ENCODE measurements at places on chromosomes 13 and 19.

DNA sequence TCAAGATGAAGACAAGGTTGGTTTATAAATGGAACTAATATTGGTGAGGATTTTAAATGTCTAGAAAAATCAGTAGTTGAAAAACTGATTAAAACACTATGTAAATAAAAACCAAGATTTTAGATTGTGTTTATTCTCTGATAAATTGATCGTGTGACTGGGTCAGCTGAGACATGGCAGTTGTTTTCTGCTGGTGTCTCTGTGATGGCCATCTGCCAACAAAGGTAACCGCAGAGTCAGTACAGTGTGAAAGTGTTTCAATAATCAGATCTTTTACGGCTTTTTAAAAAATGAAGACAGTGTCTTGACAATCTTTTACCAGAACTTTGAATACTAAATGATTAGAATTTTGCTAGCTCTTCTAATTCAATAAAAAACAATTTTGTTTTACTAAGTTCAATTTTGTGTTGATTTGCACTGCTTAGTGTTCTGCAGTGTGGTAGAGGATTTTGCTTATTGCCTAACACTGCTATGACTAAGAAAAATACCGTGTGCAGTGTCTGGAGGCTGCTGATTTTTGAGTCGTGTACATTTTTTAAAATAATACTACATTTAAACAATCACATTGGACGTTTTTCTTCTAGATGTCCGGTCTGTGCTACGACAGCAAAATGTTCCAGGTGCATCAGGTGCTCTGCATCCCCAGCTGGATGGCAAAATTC lies 32.7 kb upstream of the GPR183 start:
- peak; percentile 24 for DNase-seq

GRCh38 chr13:91572439-91572838 lies 174.0 kb downstream of the GPC5 start:
- DNase-seq = no peak

- DNase-seq = no peak
Observed at GRCh38 chr19:12638611-12639182, 27.8 kb downstream of the MAN2B1 start.

- DNase-seq = no peak
Observed at GRCh38 chr13:33007950-33008349, 8.3 kb upstream of the KL start.

GRCh38 chr13:41934994-41935393 lies 25.9 kb downstream of the VWA8 start:
- DNase-seq = no peak

DNA sequence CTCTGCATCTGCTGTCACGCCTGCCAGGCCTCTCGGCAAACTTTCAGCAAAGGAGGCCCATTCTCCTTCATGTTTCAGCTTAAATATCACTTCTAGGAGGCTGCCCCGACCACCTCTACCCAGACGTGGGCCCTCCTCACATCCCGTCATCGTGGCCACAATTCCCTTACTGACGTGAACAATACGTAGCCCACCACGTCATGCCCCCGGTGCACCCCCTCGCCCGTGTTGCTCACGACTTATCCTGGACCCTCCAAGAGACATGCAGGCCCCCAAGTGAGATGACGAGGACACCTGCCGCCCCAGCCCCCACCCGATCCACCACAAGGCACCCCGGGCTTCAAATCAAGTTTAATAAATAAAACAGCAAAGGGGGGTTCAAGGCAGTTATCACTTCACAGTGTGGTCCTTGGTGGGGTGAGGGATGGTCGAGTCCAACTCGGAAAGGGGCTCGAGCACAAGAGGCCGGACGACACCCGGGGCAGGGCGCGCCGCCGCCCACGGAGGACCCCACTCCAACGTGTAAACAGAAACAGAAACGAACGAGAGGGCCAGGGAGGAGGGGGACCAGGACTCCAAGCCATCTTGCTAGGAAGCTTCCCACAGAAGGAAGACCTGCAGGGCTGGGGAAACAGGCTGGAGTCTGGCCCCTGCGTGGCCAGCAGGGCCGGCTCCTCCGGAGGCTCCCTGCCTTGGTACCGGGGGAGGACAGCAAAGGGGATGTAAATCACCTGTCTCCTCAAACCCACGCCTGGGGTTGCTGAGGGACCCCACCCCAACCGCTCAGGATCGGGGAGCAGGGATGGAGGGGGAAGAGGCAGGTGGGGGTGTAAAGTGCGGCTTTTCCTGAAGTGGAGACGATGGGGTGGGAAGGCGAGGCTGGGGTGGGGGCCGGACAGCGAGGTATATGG lies 14.3 kb upstream of the PLPP2 start:
- DNase-seq = no peak

- no peak for DNase-seq
Observed at GRCh38 chr13:112747256-112747655, 57.4 kb downstream of the ATP11A start.

- DNase-seq = no peak
Observed at GRCh38 chr13:52845334-52845761, 3.1 kb downstream of the PCDH8 start.

DNA sequence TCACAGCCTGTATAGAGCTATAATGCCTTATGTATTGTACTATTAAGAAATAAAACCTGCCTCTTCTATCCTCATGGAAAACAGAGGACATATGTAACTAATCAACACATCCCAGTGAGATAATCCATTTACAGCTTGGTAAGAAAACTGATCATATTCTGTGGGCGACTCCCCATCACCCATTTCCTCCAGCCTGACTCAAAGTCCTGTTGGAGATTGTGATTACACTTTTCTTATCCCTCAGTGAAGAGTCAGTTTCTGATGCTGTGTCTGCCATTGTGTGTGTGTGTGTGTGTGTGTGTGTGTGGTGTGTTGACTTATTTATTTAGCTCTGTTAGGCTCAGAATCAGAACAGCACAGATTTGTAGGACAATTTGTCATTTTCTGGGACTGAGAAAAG lies 212.8 kb downstream of the FGF9 start:
- DNase-seq = no peak

DNA sequence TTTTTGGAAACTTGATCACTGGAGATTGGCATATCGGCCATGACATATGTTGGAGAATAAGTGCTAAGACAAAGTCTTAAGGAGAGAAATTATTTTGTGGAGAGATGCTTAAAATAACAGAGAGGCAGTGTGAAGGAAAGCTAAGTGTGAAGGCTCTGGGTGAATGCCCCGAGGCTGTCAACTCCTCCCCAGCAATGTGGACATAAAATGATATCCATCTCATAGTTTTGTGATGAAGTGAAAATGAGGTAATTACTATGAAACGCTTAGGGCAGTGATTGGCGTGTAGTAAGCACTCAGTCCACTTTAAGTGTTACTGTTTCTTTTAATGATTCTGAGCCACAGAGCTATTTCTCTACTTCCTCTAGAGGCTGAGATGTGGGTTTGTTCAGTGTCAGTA lies 195.8 kb upstream of the KLF12 start:
- no peak for DNase-seq

GRCh38 chr13:102978168-102978567 lies 88.0 kb downstream of the SLC10A2 start:
- DNase-seq = no peak

DNA sequence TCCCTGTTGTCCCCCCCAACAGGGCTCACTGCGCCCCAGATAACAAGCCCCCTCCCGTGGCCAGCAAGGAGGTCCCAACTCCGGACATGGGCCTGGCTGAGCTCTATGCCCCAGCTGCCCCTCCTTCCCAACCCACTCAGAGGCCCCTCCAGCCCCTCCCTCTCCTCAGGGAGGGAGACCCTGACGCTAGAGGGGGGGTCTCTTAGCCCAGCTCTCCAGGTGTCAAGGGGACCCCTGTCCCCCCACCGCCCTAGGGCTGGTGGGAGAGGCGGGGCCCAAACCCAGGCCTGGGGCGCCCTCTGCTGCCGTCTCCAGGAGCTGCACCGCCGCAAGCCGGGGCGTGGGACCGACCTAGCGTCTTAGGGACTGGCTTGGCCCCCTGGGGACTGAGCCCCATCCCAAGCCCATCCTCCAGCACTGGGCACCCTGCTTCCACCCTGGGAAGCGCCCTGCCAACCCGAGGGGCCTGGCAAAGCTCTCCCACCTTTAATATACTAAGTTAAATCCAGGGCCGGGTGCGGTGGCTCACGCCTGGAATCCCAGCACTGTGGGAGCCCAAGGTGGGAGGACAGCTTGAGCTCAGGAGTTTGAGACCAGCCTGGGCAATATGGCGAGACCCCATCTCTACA lies 1.4 kb downstream of the GRIN3B start:
- peak; percentile 78 for DNase-seq

DNA sequence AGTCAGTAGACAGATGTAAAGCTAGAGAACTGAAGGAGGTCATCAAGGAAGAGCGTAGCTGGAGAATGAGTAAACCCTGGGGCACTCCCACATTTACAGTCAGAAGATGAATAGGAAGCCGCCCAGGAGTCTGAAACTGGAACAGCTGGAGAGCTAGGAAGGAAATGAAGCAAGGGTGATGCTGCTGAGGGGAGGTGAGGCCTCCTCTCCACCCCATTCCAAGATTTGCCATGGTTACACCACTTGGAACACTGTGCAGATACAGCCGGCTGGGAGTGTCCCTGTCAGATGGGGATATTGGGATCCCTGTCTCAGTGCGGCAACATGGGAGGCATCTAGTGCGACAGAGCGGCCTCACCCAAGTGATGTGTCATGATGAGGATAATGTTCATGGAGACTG lies 51.8 kb upstream of the GPI start:
- no peak for DNase-seq

DNA sequence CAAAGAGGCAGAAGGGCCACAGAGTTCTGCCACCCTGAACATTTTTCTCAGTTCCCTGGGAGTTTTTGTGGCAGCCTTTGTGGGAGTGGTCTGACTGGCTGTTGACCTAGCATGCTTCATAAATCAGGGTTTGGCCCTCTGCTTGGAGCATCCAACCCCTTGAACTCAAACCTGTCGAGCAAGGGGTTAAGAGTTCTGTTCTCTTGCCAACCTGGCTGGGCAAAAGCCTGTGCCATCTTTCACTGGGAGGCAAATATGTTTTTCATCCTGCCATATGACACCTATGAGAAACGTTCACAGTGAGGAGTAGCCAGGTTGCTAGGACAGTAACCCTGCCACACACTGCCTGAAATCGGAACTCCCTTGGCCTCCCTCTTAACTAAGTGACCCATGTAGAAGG lies 7.7 kb upstream of the TEX26 start:
- DNase-seq = no peak

- DNase-seq = no peak
Observed at GRCh38 chr19:2260341-2260805, 4.2 kb upstream of the JSRP1 start.

DNA sequence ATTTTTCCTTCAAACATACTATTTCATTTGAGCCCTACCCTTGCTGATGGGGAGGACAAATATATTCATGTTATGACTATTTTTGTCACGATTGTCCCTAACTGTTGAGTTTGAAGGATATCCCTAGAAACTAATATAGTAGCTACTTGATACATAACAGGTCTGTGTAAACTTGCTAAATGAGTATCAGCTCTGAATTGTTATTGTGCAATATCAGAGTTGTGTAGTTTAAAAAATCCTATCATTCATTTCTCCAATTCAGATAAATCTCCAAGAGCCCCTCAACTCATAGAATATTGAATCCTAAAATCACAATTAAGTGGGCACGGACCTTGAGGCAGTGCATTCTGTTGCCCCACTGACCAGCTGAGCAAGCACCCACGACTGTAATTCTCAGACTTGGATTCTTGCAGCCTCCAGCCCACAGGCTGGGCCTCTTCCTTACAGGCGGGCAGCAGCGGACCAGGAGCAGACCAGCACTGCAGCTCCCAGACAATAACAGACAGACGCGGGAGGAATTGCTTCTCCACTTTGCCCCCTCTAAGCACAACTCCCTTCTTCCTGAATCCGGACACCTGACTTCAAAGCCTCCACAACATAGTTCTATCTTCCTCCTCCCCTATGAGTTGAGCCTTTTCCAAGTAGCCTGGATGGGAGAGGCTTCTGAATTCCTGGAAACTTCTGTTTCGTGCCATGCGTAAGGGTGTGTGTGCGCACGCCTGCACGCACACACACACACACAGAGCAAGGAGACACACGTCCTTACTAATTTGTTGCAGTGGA lies 337.6 kb upstream of the ARGLU1 start:
- no peak for DNase-seq

GRCh38 chr13:79522583-79522982 lies 41.6 kb downstream of the NDFIP2 start:
- no peak for DNase-seq

- peak; percentile 39 for DNase-seq
Observed at GRCh38 chr13:39603424-39603947, 493 bp upstream of the LHFPL6 start.

DNA sequence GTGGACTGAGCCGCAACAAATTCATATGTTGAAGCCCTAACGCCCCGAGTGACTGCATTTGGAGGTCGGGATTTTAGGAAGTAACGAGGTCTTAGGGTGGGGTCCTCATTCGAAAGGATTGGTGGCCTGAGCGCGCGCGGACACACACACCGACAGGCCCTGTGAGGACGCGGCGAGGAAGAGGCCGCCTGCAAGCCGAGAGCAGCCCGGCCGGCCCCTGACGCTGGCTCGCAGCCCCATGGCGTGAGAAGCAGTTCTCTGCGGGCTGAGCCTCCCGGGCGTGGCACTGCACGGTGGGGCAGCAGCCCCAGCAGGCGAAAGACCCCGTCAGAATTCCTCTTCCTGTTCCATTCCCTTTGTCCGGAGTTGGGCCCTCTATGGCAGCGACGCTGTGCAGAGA lies 131.2 kb downstream of the CRYL1 start:
- no peak for DNase-seq

DNA sequence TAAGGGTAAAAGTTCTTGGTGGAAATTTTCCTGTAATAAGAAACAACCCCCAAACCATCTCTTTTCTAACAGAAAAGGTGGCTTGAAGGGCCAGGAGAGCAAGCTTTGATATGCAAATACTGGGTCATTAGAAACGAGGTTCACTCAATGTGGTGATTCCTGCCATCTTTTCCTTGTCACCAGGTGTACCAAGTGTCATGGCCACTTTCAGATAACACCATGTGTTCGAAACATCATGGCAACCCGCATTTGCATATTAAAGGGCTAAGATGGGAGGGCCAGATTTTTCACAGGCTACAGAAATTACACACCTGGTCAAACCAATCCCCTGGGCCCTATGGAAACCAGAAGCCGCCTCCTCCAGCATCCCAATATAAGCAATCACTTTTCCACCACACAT lies 15.3 kb downstream of the LGALS16 start:
- DNase-seq = no peak
